ENCODE measurements at places on chromosomes 16 and 17. TPM values are rescaled to one million over a fixed set of nuclear protein-coding genes. Genes with fewer than 3 reads are reported as not detected.

ZNF594 gene
- 22.3 TPM for total RNA-seq

PCGF2 gene
- total RNA-seq, result 18.9 TPM

TRIM72 gene
- not detected for total RNA-seq

- H3K27ac ChIP-seq, result peak overlapping the region; percentile 90
- no peaks in the 10 kb centered on the region for H3K27me3 ChIP-seq
- no peaks in the 10 kb centered on the region for H3K36me3 ChIP-seq
- DNase-seq, result no peak
- H3K4me1 ChIP-seq, result peaks cover 30% of the 10 kb centered on the region
These were observed 2.5 kb upstream of the LASP1 start for GRCh38 chr17:38867179-38867967.

DNA sequence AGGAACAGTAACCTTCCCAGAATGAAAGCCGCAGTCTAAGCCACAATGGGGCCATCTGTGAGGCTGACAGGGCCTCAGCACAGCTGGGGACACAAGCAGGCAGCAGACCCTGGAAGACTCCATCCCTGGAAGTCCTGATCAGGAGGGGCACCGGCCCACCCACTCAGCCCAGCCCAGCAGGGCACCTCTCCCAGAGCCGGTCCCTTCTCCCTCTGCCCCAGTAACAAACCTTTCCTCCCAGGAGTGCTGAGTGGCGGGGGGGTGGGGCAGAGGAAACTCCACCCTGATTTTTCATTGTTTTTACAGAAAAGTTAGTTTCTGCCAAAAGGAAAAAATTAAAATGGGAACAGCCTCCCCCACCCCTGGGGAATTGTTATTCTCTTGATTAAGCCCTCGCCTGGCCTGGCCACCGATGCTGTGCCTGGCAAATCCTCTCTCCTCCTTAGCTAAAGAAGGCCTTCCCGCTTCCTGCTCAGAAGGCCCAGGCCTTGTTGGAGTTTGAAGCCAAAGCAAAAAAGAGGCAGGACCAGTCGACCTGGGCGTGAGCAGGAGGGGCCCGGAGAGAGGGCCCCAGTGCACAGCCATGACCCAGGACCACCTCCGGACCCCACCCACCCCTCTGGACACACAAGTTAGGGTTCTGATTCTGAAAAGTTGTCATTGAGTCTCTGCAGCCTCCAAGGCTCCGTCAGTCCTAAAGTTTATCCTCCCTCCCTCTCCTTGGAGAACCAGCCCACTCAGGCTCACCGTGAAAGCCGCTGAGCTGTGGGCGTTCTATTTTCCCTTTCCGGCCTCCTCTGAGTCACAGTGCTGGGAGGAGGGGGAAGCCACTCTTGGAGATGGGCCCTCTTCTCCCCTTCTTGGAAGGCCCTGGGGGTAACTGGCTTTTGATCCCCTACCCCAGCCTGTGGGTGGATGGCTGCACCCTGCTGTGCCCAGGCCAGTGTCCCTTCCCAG lies 128.4 kb upstream of the TNRC6C start:
- H3K27me3 ChIP-seq, result no peaks in the 10 kb centered on the region
- no peaks in the 10 kb centered on the region for H3K36me3 ChIP-seq
- no peak for DNase-seq
- no peak overlapping the region for H3K4me3 ChIP-seq
- peak overlapping the region; percentile 86 for H3K27ac ChIP-seq

GRCh38 chr16:79286646-79287423 lies 313.7 kb downstream of the MAF start:
- DNase-seq, result peak; percentile 15
- H3K27ac ChIP-seq, result no peak overlapping the region
- H3K4me1 ChIP-seq, result peaks cover 14% of the 10 kb centered on the region
- H3K4me3 ChIP-seq, result peak overlapping the region; percentile 50

GRCh38 chr16:86344881-86345280 lies 165.4 kb upstream of the FOXF1 start:
- no peak overlapping the region for H3K4me3 ChIP-seq
- H3K36me3 ChIP-seq, result no peaks in the 10 kb centered on the region
- H3K27ac ChIP-seq, result no peak overlapping the region

- H3K27me3 ChIP-seq, result no peaks in the 10 kb centered on the region
- H3K4me3 ChIP-seq, result no peak overlapping the region
- H3K27ac ChIP-seq, result no peak overlapping the region
- no peaks in the 10 kb centered on the region for H3K36me3 ChIP-seq
- no peaks in the 10 kb centered on the region for H3K4me1 ChIP-seq
These were observed 114.7 kb downstream of the AMFR start for GRCh38 chr16:56310690-56311089.

Data from tibial nerve (tissue), 4 donors.